ENCODE measurements at places on chromosomes 6 and 20.

DNA sequence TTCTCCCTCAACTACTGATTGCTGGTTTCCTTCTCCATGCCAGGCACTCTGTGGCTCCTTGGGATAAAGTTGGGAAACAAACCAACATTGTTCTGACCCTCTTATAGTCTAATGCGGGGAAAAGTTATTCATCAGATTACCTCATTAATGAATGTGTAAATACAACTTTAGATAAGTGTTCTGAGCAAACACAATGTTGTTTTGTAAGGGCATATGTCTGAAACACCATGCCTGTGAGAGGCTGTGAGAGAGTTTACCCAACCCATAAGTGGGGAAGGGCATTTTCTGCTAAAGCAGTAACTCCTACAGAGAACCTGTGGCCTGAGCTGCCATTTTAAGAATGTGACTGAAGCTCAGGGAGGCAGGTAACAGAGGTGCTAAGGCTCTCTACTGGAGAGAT is 283.5 kb downstream of the KHDC1L start:
- DNase-seq: no peak

- DNase-seq: no peak
Observed at GRCh38 chr6:15575357-15576033, 87.3 kb downstream of the DTNBP1 start.

GRCh38 chr6:142030115-142030619 is 102.6 kb upstream of the GJE1 start:
- DNase-seq: no peak

GRCh38 chr6:155374681-155375080 is 60.4 kb upstream of the TFB1M start:
- no peak for DNase-seq
